NCI-H510A treated with DMSO at 0.1 percent for 48 hours (cell line): ENCODE measurements at places on chromosomes 5 and 9.

DNA sequence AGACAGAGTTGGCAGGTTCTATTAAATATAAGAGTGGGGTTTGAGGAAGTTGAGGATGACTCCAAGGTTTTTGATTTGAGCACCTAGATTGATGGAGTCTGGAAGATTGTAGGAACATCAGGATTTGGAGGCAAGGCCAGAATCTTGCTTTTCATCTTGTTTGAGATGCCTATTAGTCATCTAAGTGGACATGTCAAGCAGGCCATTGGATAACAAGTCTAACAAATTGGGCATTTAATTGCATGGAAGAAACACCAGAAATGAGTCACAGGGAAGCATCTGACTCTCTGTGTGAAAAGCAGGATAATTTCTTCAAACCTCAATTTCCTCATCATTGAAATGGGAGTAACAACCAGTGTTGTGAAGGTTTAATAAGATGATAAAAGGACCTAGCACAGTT, 53.3 kb upstream of the ARL15 start:
- no peak for DNase-seq

GRCh38 chr5:164060786-164061355, 555.5 kb downstream of the MAT2B start:
- no peak for DNase-seq

DNA sequence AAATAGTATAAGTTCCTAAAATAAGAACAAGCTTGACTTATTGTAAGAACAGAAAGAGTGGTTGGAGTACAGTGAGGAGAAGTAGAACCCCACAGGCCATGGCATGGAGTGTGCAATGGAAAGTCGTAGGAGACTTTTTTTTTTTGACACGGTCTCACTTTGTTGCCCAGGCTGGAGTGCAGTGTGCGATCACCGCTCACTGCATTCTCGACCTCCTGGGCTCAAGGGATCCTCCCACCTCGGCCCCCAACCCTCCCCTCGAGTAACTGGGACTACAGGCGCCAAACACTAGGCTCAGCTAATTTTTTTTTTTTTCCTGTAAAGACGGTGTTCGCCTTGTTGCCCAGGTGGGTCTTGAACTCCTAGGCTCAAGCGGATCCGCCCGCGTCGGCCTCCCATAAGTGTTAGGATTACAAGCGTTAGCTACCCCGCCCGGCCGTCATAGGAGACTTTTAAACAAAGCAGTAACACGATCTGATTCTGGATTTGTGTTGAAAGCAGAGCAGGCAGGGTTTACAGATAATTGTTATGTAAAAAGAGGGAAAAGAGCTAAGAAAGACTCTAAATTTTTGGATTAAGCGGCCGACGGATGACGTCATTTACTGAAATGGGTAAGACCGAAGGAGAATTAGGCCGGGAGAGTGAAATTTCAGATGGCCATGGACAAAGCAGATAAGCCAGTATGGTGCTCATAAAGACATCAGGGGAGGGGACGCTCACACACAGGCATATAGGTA, 752 bp downstream of the TSTD2 start:
- DNase-seq: peak; percentile 92

- DNase-seq: no peak
These were observed 302 bp downstream of the LCN9 start for GRCh38 chr9:135663451-135663770.

DNA sequence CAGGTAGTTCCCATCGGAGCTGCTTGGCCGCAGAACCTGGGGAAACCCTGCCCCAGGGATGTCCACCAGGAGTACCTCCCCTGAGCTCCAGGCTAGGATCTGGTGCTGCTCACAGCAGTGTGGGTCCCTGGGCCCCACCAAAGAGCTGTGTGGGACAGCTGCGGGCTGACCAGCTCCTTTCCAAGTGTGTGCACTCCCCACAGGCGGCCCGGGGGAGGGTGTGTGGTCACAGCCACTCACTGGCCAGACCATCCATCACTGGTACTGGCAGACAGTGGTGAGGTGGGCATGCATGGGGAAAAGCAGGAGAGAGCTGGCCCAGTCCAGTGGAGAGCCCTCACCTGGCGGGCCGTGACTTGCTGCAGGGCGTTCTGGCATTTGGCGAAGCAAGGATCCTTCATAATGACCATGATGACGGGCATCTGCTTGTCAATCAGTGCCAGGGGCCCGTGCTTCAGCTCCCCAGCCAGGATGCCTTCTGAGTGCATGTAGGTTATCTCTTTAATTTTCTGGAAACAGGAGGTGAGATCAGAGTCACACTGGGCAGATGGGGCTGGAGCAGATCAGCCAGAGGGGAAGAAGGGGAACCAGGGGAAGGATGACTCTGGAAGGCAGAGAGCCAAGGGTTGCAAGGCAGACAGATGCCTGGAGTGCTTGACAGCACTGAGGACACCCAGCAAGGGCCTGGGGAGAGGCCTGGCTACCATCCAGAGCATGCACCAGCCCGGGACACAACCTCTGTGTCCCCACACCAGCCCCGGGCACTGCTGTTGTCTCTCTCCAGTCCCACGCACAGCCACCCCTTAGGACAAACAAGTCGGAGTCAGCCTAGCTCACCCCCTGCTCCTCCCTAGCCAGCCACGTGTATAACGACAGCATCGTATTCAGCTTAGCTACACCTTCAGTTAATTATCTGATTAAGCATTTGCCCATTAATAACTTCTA, 12.8 kb upstream of the MAPK9 start:
- DNase-seq: no peak

DNA sequence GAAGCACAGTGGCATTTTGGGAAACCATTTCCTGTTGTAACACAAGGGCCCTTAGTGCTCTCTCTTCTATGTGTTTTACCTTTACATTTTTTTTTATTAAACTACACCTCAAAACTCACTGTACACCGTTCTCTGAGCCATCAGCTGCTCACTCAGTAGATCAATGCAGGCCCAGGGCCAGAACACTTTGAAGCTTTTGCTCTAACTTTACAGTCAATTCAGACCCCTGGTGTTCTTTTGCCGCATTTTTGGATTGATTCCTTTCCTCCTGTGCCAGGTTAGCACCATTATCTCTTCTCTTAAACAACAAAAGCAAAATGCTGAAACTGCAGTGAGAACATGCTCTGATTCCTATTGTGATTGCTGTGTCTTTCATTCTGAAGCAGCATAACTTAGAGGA, 269.8 kb upstream of the RGMB start:
- no peak for DNase-seq

DNA sequence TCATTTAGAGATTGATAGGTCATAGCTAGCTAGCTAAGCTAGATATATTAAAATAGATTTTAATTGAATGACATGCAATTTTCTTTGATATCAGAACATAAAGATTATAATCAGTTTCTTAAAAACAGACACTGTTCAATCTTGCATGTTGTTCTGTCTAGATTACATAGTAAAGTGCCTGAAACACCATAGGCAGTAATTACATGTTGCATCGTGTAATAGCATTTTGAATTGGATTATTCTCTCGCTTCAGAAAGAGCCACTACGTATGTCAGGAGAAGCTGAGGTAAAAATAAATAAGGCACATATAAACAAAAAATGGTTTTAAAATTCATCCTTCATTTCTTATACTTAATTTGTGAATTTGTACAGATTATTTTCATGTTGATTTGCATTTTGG, 148.0 kb upstream of the CDH12 start:
- DNase-seq: no peak

GRCh38 chr5:168792678-168793077, 213.5 kb upstream of the PANK3 start:
- DNase-seq: no peak

- no peak for DNase-seq
These were observed 375.2 kb upstream of the WWC1 start for GRCh38 chr5:167916261-167916691.

DNA sequence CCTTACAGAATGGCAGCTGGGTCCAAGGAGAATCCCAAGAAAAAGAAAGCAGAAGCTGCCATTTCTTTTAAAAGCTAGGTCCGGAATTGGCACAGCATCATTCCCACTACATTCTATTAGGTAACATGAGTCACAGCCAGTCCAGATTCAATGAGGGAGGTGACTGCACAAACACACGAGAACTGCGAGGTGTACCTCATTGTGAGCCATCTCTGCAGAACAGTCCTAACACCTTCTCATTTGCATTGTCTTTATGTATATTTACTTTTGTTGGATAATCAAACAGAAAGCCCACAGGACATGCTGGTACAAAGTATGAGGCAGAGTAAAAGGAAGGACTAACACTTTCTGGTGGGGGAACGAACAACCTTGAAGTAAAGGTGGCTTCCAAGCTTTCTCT, 14.6 kb upstream of the HABP4 start:
- no peak for DNase-seq

- no peak for DNase-seq
These were observed 128.1 kb downstream of the GIN1 start for GRCh38 chr5:102991802-102992201.
